ENCODE measurements at places on chromosomes 5 and 9.

DNA sequence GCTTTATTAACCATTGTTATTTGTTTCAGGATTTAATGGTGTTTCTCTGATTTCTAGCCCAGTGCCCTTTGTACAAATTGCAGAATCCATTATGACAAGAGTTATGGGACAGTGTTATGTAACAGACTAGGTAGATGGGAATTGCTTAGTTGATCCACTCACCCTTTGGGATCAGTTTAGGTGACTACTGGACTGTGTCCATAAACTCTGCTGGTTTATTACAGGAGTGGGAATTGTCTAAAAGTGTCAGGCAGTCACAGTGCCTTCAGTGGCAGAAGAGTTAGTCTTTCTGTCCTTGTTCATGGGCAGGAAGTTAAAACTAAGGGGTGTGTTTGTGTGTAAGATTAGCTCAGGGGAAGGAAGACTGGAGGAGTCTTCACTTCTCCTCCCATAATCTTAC lies 29.3 kb downstream of the RCL1 start:
- DNase-seq, result no peak

GRCh38 chr9:35844628-35845270 lies 15.7 kb downstream of the TMEM8B start:
- peak; percentile 55 for DNase-seq

GRCh38 chr5:137843676-137844299 lies 23.9 kb upstream of the MYOT start:
- no peak for DNase-seq

DNA sequence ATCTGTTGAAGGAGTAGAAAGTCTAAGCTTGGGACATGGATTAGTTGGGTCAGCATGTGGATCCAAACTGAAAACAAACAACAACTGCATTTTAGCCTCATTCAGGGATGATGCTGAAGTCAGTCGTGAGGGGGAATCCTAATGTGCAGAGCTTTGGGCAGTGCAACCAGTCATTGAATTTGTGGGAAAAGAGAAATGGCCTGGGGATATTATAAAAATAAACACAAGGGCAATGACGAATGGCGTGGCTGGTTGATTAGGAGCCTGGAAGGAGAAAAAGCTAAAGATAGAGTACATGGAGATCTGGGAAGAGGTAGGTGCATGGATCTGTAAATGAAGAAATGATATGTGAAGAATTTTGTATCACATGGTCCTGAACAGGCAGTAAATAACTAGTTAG lies 477.6 kb downstream of the TLE1 start:
- DNase-seq, result no peak

GRCh38 chr9:36818965-36819870 lies 214.8 kb downstream of the PAX5 start:
- DNase-seq, result no peak

- DNase-seq, result no peak
Measured at GRCh38 chr5:123180676-123181393, 91.8 kb downstream of the PRDM6 start.

GRCh38 chr5:170333161-170333910 lies 35.8 kb upstream of the LCP2 start:
- DNase-seq, result peak; percentile 32

- DNase-seq, result no peak
Measured at GRCh38 chr9:126675147-126675467, 61.4 kb downstream of the LMX1B start.

- no peak for DNase-seq
Measured at GRCh38 chr5:141785135-141785534, 93.1 kb downstream of the PCDH1 start.

- no peak for DNase-seq
Measured at GRCh38 chr9:122016309-122016708, 76.8 kb downstream of the TTLL11 start.

DNA sequence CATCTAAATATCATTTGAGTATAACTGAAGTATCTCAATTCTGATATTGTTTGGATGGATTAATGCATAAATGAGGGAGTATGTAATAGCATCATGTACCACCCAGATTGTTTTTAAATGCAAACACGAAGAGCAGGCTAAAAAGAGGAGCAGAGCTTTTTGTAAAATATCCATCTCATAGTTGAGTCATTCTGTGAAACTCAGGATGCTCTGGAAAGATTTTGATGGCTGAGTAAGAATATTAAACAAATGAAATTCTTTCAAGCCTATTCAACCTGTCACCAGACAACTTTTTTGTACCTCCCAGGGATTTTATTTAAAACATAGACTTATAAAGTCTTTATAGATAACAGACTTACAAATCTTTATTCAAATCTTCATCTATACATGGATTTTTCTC lies 625.9 kb downstream of the TLE4 start:
- no peak for DNase-seq

DNA sequence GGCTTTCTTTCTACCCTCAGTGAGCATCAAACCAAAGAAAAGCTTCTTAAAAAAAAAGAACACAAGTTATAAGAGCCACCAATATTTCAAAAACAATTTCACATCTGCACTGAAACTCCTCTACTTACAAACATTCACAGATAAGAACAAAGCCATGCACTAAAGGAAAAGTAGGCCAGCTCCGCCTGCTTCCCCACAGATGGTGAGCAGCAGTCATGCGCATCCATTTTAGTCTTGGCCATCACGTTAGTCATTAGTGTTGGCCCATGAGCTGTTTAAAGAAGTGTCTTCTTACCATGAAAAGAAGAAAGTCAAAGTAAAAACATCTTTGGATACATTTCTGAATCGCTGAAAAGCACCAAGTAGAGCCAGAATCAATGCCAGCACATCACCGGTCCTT lies 40.0 kb upstream of the SMIM23 start:
- no peak for DNase-seq

DNA sequence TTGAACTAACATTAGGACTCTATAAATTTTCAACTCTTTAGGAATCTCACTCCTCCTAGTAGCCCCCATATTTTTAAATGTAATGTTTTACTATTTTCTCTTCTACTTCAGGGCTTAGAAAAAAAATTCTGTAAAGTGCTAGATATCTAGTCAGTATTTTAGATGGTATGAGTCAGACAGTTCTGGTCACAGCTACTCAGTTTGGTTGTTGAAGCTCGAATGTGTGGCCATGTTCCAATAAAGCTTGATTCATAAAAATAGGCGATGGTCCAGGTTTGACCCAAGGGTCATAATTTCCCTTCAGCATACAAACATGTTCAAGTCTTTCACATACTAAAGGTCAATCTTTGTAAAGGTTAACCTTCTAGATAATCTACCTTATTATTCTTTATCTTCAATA lies 566.0 kb upstream of the CDH18 start:
- no peak for DNase-seq

- no peak for DNase-seq
Measured at GRCh38 chr5:34748431-34748830, 90.5 kb upstream of the TTC23L start.

- DNase-seq, result peak; percentile 70
Measured at GRCh38 chr5:143400541-143401226, 2.8 kb downstream of the NR3C1 start.

DNA sequence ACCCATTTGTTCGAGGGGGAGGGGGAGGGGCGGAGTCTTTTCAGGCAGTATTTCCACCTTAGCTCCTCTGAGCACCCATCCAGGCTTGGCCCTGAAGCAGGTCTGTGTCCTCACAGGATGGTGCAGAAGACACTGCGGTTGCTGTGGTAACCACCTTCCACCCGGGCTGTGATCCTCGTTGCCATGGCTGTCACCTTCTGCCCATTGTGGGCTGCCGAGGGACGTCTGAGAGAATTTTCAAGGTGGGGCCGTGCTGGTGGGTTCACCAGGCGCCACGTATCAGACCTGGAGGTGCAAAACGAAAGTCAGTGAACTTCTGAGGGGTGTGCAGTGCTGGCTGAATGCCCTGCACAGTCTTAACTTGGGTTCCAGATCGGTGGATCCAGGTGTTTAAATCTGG lies 26.7 kb downstream of the POLR1E start:
- no peak for DNase-seq

DNA sequence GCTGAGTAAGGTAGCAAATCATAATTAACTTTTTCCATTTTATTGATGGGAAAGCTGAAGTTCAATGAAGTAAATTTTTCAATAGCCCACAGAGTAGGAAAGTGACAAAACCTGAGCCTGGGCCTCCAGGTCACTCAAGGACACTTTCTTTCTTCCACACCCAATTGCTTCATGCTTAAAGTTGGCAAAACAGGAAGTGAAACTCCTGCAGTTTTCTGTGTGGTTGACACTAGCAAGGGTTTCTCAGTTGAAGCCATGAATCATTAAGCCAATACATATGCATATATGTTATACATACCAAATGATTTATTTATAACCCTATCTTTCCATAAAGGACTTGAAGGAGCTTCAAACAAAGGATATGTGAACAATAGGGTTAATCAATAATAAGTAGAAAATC lies 13.9 kb downstream of the TLR4 start:
- peak; percentile 33 for DNase-seq

DNA sequence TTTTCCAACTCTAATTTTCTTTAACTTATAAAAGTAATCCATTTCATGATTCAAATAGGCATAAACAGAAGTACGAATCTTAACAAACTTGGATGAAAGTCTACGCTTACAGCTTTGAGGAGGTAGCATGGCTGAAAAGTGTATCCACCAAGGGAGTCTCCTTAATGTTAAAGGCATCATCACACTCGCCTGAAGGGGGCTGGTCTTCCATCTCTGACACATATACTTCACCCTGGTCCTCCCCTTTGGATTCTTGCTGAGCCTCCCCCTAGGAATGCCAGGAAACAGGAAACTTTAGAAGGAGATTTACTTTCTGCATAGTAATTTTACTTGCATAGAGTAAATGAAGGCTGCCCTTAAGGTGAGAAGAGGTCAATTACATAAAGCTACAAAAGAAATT lies 10.3 kb upstream of the NME5 start:
- no peak for DNase-seq

GRCh38 chr5:176647843-176648473 lies 674 bp downstream of the TSPAN17 start:
- no peak for DNase-seq
